ENCODE measurements at places on chromosomes 11 and 22. TPM values are rescaled to one million over a fixed set of nuclear protein-coding genes. Genes with fewer than 3 reads are reported as not detected.

- peak; percentile 18 for DNase-seq
These were observed 53.7 kb downstream of the IGSF9B start for GRCh38 chr11:133903056-133903455.

- peak; percentile 44 for DNase-seq
These were observed 8.2 kb downstream of the ALX4 start for GRCh38 chr11:44301564-44302271.

GRCh38 chr11:35343033-35343598 is 76.2 kb downstream of the SLC1A2 start:
- DNase-seq, result no peak

DNA sequence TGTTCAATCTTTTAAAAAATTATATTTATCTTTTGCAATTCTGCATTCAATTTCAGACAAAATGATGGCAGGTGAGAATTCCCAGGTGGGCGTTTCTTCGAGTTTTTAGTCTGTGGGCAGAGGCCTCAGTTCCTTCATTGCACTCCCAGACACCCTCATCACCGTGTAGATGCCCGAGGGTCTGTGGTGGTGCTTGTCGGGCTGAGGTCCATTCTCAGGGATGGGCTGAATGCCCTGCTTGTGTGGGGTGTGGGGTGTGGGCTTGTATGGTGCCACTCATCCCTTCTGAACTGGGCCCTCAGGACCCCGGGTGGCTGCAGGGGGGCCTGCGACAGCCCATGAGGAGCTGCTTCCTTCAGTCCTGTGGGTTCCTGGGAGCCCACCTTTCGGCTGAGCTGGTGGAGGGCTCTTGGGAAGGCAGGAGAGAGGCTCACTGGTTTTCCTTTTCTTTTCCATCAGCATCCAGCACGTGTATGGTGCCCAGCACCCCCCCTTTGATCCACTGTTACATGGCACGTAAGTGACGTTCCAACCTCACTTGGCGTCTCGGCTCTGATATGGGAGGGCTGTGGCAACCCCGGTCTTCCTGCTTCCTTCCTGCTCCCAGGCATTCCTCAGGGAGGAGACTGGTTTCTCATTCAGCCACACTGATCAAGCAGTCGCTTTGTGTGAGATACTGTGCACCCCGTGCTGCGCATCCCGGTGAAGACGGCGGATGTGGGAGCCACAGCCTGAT is 29.8 kb downstream of the TBC1D22A start:
- peak; percentile 62 for DNase-seq

The NRXN2 gene
- total RNA-seq, result 18.9 TPM

GRCh38 chr22:23841736-23842445 is 3.1 kb upstream of the DERL3 start:
- no peak for DNase-seq

- DNase-seq, result no peak
These were observed 242.1 kb downstream of the NTM start for GRCh38 chr11:131612533-131612932.

The GLB1L2 gene
- total RNA-seq, result 30.8 TPM

The C22orf15 gene
- total RNA-seq, result not detected

DNA sequence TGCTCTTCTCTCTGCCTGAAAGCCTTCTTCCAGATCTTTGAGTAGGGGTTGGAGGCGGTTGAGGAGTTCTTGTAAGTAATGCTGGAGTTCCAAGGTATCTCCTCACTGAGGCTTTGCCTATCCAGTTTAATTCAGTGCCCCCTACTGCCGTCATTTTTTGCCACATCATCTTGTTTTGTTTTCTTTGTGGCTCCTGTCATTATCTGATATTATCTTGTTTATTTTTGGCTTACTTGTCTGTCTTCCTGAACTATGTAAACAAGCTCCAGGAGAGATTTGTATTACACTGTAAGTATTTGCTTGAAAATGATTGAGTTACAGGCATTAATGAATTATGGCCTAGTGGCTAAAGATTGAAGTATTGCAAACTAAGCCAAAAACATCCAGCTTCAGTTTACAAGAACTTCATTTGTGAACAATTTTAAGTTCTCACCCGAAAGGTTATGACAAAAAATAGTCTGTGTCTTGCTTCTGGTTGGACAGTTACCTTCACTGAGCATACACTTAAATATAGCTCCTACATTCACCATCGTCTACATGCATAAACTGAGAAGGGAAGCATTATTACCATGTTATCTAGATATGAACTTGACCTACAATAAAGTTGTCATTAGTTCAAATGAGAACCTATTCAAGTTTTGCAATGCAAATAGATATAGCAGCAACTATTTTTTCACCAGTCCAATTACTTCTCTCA is 154.8 kb downstream of the ARHGAP42 start:
- no peak for DNase-seq
